ENCODE measurements at places on chromosomes 5 and 9.

GRCh38 chr5:35149041-35149440, 81.2 kb downstream of the PRLR start:
- DNase-seq = no peak

DNA sequence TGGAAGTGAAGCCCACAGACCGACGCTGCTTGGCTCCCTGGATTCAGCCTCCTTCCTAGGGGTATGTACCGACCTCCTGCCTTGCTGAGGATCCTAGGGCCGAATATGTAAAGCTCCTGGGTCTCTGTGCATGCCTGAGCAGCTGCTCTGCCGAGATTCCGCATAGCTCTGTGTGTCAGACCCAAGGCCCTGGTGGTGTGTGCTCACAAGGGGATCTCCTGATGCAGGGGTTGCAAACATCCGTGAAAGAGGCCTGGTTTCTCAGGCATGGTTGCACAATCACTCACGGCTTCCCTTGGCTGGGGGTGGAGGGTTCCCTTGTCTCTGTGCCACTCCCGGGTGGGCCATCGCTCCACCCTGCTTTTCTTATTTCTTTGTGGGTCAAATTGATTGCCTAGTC, 19.9 kb upstream of the SVEP1 start:
- DNase-seq = no peak

GRCh38 chr5:169331292-169331852, 30.4 kb upstream of the SLIT3 start:
- no peak for DNase-seq

DNA sequence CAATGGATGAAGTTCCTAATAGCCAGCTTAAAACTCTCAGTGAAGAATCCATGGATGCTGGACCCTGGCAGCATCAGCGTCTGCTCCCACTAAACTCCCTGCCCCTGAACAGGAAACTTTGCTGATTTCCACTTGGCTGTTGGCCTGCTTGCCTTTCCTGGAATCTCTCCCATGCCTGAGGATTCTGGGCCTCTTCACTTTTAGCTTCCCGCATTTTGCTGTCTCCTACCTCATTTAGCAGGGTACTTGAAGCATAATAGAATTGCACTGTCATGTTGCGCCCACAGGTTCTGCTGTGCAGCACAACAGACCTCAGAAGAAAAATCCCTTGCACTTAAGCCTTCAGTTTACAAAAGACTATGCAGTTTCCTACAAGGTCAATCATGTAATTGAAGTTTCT, 127.6 kb downstream of the DROSHA start:
- DNase-seq = no peak

DNA sequence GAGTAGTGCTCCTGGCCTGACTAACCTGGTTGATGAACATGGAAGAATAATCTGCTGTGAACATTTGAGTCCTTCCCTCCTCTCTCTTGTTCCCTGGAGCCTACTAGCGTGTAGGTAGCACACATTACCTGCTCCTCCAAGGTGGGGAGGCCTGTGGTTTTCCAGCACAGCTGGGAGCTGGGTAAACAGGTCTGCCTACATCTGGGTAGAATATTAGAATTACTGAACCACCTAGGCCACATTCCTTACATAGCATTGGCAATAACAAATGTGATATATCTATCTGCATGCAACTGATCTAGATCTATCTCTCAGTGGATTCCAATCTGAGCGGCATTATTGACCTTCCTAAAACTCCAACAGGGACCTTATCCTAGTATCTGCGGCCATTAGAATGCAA, 151.0 kb upstream of the ZNF366 start:
- no peak for DNase-seq

DNA sequence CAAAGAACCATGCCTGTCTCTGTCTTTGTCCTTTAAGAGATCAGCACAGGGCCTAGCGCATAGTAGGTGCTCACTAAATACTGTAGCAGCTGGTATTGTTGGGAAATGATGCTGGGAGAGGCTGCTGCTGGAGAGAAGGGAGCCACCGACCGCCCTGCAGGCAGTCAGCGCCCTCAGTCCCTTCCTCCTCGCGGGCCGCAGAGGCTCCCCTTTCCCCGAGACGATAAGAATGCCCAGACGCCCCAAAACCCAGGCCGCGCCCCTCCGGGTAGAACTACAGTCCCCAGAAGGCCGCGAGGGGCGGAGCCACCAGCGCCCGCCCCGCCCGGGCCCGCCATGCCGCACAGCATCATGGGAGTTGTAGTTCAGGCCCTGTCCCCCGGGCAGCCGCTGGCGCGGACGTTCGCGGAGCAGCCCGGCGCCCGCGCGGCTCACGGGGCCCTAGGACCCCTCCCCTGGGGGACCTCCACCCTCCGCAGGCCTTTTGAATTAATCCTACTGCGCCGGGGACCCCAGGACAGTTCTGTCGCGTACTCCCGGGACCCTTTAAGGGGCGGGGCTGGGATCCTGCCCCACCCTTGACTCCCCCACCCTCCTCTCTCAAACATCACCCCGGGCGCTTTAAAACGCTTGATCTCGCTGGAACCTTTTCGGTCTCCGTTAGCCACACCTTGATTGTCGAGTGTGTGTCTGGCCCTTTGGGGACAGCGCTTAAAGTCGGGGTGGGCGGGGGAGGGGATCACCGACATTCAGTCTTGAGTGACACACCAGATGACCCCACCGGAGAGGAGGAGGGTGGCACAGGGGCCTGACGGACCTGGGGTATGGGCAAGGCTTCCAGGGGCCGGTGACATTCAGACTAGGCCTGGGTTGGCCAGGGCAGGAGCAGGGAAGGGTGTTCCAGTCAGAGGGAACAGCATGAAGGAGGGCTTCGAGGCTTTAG, 24.8 kb upstream of the IER5L start:
- DNase-seq = peak; percentile 45

DNA sequence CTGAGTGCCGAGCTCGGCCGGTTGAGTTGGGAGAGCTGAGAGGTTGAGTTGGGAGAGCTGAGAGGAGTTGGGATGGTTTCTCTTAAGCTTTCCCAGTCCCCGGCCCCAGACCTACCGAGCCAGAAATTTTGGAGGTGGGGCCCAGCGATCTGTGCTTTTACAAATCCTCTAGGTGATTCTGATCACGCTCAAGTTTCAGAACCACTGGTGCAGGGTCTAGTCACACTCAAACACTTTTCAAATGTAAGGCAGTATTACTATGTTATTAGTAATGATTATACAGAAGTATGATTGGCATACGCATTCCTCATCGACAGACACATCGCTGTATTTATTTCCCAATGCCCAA, 256 bp upstream of the CLINT1 start:
- no peak for DNase-seq

GRCh38 chr5:125033602-125034001, 287.2 kb upstream of the ZNF608 start:
- DNase-seq = no peak

DNA sequence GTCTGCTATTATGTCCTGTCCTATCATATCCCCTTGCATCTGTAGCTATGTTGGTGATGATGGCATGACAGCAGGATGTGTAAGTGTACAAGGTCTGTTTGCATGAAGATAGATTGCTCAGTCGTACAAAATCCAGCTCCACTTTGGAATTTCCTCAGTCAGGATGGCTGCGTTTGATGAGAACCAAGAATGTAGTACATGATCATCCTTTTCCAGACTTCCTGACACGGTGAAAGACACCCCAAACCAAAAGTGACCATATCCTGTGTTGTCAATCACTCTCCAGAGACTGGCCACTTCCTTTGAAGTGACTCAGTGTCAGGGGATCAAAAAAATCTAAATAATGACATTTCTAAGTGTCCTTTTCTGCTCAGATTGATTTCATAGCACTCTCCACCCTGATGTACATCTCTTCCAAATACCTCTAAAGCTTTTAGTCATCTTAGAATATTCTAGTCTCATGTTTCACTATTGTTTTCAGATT, 213.4 kb downstream of the PLK2 start:
- DNase-seq = no peak

DNA sequence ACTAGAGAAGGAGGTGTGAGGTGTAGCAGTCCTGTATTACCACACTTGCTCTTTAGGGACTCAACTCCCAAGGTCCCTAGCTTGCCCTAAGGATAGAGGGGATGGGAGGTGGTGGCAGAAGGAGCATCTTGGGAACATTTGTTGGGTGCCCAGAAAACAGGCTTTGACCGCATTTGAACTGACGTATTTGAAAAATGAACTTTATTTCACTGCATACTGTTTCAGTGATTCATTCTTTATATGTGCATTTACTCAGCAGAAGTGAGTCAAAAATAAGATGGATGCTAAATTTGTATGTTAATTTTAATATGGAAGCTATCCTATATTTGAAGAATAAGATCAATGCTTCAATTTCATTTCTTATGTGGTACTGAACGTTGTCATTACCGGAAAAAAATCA, 18.7 kb downstream of the DMRT3 start:
- DNase-seq = no peak

- DNase-seq = no peak
Observed at GRCh38 chr5:113965225-113965624, 396.6 kb upstream of the KCNN2 start.

DNA sequence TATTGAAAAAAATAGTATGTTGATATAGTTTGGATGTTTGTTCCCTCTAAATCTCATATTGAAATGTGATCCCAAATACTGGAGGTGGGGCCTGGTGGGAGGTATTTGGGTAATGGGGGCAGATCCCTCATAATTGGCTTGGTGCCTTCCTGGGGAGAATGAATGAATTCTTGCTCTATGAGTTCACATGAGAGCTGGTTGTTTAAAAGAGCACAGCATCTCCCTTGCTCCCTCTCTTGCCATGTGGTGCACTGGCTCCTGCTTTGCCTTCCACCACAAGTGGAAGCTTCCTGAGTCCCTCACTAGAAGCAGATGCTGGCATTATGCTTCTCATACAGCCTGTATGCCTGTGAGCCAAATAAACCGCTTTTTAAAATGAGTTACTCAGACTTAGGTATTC, 154.8 kb downstream of the ADAMTS6 start:
- no peak for DNase-seq

- DNase-seq = no peak
Observed at GRCh38 chr5:143008809-143009521, 238.8 kb downstream of the ARHGAP26 start.

GRCh38 chr9:76456202-76456926, 2.6 kb upstream of the GCNT1 start:
- DNase-seq = no peak

DNA sequence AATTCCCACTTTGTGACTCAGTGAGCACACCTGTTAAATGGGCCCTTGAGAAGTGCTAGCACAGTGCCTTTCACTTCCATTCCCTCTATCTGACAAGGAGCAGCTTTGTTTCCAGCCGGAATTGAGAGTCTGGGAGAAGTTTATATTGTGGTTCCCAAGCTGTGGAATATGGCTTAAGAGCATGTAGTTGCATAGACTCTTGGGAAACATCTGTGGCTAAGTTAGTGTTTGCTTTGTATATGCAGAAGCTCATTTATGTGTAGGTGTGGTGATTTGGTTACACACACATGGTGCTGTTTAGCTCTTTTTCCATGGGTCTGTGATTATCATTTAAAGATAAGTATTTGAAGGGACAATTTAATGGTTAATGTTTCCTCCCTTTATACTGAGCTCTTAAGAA, 110.5 kb upstream of the HMHB1 start:
- no peak for DNase-seq

DNA sequence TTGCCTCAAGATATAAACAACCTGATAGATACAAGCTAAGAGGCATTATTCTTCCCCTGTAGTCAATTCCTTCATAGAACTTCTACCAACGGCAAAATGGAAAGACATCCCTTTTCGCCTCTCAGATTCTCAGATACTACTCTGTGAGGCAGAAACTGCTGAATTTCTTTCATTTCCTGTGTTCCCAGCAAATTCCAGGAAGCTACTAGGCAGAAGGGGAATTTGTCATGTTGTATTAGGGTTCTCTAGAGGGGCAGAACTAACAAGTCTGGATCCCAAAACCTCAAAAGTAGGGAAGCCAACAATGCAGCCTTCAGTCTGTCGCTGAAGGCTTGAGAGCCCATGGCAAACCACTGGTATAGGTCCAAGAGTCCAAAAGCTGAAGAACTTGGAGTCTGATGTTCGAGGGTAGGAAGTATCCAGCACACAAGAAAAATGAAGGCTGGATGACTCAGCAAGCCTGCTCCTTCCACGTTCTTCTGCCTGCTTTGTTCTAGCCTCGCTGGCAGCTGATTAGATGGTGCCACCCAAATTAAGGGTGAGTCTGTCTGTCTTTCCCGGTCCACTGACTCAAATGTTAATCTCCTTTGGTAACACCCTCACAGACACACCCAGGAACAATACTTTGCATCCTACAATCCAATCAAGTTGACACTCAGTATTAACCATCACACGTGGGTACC, 15.2 kb downstream of the RNF180 start:
- DNase-seq = no peak

- no peak for DNase-seq
Observed at GRCh38 chr5:136212252-136212721, 19.3 kb upstream of the SMIM32 start.

DNA sequence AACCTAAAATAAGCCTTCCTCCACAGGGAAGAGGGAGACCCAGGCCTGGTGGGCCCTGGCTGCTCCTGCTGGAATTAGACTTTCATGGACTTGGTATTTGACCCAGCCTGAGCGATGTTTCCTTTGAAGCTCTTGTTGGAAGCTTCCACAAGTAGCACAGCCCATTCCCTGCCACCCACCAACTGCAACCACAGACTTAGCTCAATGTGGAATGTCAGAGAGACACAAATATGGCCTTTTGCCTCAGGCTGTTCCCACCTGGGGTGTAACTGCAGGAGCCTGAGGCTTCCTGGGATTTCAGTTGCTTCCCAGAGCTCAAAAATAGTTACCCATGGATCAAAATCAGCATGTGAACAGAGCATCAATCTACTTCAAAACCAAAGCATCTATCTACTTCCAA, 70.3 kb upstream of the LHFPL2 start:
- no peak for DNase-seq

GRCh38 chr5:54307583-54307982, 2.8 kb downstream of the ARL15 start:
- no peak for DNase-seq

GRCh38 chr5:38443390-38443789, 113.1 kb downstream of the LIFR start:
- no peak for DNase-seq

GRCh38 chr5:150595466-150596031, 44.9 kb upstream of the SYNPO start:
- DNase-seq = no peak

GRCh38 chr9:14485366-14485765, 171.4 kb upstream of the NFIB start:
- no peak for DNase-seq

GRCh38 chr9:3321186-3321585, 204.6 kb downstream of the RFX3 start:
- DNase-seq = no peak

DNA sequence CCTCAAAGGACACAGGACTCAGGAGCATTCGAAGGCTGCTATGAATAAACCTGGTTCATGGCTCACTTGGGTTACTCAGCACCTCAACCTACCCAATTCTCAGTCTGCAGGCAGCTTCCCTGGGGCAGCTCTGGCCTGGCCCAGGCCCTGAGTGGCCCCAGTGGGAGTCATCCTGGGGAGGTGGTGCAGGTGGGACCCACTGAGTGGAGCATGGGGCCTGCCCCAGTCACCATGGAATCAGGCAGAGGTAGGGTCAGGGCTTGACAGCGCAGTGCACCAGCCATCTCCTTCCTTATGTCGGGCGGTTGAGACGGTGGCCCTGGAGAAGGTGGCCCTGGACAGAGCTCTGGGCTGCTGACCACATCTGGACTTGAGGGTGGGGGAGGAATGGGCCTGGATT, 19.2 kb downstream of the PLEKHG4B start:
- no peak for DNase-seq

GRCh38 chr5:65474130-65474711, 7.5 kb downstream of the ADAMTS6 start:
- DNase-seq = no peak

All from esophagus squamous epithelium (tissue), 5 donors.